ENCODE measurements at places on chromosomes 13 and 19.
A peak's percentile ranks its signal among the peaks of the same experiment; 100 is the strongest.

DNA sequence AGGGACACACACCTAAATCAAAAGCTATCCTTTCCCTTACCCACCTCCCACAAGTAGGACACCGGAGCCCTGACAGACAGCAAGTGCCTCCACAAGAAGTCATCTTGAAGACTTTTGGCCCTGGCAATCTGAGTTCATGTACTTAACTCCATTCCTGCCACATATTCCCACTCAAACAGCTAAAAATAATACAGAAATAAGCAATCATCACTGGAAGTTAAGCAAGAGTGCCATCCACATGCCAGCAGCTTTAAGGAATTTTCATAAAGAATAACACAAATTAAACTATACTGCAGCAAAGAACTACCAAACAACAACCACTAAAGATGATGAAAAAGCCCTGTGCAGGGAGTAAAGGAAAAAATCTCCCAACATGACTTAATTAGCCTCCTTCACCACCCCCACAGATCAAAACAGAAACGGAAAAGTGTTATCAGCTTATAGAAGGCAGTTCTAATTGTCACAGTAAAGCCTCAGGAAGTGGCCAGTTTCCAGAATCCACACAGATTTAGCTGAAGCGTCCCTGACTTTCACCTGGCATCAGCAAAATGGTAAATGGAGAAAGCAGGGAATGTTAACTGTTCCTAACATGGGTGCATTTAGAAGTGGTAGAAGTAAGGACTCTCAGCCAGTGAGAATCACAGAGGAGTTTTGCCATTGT, 343.9 kb downstream of the TBC1D4 start:
- no peak for DNase-seq

DNA sequence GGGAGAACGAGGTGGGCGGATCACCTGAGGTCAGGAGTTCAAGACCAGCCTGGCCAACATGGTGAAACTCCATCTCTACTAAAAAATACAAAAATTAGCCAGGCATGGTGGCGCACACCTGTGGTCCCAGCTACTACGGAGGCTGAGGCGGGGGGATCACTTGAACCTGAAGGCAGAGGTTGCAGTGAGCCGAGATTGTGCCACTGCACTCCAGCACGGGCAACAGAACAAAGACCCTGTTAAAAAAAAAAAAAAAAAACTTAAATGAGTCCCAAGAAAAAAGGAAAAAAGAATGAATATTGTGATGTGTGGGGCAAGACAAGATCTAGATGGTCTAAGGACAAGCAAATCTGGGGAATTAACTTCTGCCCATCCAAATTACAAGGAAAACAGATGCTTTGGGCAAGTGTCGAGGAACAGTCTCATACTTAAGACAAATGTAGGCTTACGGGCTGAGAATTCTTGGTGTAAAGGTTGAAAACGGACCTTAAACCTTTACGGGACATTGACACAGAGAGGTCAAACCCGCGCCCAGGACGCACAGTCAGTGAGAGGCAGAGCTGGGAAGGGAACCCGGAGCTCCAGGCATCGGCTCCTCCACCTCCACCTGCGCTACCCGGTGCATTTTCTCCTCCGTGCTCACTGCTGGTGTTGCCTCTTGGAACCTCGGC, 656 bp upstream of the ZNF324 start:
- DNase-seq, result no peak

DNA sequence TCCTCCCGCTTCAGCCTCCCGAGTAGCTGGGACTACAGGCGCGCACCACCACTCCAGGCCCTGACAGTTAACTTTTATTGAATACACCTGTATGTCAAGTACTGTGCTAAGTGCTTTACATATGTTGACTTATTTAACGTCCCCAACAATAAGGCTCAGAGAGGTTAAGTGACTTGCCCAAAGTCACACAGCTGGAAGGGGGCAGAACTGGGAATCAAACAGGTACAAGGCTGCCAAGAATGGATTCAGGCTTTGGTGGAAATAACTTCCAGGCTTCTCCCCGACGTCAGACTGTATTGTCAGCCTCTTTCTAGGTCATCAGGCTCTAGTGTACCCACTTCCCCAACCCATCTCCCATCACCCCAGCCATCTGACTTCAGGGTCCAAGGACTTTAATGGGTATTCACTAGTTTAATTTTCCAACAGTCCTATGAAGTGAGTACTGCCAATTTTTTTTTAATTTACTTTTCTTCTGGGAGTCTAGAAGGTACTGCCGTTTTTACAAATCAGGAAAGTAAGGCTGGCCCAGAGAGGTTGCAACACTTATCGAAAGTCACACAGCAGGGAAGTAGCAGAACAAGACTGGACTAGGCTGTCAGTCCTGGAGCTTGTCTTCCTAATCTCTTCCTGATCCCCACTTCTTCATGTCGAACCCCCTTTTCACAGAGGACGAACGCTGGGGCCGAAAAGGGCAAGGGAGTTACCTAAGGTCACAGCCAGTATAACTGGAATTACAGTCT, 4.9 kb upstream of the CKM start:
- no peak for DNase-seq

DNA sequence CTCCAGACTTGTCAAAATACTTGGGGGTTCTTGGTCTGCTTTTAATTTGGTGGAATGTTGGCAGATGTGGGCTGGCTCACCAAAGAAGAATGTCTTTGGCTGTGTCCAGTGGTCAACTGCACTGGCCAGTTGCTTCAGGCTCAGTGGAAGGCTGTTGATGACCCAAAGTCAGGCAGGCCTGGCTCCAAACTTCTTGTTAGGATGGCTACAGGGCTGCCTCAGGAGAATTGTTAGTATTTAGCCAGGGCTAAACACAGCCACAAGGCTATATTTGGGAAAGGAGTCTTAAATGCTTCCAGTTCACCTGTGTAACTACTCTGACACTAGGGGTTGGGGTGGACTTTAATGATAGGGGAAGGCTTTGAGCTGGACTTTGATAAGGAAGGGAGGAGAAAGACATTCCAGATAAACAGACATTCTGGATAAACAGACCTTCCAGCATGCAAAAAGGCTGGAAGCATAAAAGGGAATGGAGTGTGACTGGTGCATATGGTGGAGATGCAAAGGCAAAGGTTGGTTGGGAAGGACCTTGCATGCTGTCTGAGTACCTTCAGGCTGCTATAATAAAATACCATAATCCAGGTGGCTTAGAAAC, 116.8 kb downstream of the FOXO1 start:
- no peak for DNase-seq

GRCh38 chr19:30223866-30224688, 148.1 kb upstream of the ZNF536 start:
- DNase-seq, result no peak

DNA sequence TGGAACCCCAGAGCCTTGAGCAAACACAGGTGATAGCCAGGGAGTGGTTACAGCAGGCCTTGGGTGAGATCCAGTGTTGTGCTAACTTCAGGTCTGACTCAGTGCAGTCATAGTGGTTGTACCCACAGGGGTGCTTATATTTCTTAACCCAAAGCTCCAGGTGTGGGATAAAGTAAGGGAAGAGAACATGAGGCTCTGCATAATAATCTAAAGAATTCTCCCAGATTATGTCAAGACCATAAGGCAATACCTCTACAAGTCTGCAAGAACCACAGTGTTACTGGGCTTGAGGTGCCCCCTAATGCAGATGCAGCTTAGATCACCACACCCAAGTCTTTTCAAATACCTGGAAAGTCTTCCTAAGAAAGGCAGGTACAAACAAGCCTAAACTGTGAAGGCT, 485.4 kb downstream of the RFC3 start:
- DNase-seq, result no peak

GRCh38 chr19:8161135-8161646, 11.8 kb upstream of the FBN3 start:
- no peak for DNase-seq

GRCh38 chr13:66397133-66397532, 833.0 kb downstream of the PCDH9 start:
- DNase-seq, result no peak

DNA sequence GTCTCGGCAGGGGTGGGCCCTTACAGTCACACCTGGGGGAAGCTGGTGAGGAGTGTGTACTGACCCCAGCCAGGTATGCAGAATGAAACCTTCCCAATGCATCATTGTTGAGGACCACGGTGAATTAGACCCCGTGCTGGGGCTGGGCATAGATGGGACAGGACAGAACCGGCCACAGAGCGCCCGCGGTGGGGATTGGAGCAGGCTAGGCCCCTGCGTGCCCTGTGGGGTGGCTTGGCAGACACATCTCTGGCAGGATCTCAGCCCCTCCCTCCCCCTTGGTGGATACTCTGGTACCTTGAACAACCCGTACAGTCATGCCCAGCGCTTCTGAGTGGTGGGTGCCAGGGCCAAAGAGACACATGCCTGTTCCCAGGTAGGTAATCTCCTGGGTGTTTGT, 200.6 kb downstream of the TEX29 start:
- DNase-seq, result no peak

DNA sequence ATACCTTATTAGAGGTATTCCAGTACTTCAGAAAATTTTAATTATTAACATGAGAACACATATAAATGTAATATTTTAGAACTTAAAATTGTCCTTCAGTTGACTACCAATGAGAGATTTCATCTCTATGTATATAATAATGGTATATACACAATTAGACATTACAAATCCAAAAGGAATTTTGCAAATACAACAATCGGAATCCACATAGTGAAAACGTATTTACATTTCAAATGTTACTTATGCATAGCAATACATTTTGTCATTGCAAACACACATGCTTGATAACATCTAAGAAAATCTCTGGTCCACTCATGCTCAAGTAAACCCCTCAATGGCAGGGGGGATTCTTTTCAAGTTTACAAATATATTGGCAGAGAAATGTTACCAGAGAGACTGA, 2345.2 kb downstream of the PCDH9 start:
- DNase-seq, result no peak

- no peak for DNase-seq
Measured at GRCh38 chr19:57436417-57436816, 1.3 kb downstream of the ZNF749 start.

DNA sequence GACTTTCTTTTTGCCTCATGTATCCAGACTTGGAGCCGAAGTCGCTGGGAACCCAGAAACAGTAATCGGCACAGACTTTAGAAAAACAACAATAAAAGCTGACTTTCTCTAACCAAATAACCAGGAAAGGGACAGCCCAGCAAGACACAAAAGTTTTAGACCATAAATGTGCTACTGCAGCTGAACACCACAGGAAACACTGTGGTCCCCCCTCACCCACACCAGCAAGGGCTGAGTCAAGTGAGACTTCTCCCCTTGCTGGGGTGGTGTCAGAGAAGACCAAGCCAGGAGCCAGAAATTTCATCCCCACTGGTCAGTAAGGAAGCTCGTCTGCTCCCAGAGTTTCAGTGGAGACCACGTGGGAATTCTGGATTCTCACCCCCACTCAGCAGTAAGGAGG, 70.6 kb downstream of the ESD start:
- no peak for DNase-seq

DNA sequence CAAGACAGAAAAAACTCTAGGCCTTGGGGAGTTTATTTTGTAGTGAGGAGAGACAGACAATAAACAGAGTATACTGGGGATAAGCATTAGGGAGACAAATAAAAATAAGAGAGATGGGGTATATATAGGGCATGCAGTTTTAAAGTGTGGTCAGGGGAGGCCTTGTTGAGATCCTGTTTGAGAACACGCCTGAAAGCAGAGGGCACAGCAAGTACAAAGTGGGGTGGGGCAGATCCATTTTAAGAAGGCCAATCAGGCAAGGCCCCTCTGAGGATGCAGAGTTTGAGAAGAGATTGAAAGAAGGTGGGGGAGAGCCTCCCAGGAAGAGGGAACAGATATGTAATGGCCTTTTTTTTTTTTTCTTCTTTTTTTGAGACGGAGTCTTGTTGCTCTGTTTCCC, 2.1 kb downstream of the PPP2R1A start:
- DNase-seq, result no peak

DNA sequence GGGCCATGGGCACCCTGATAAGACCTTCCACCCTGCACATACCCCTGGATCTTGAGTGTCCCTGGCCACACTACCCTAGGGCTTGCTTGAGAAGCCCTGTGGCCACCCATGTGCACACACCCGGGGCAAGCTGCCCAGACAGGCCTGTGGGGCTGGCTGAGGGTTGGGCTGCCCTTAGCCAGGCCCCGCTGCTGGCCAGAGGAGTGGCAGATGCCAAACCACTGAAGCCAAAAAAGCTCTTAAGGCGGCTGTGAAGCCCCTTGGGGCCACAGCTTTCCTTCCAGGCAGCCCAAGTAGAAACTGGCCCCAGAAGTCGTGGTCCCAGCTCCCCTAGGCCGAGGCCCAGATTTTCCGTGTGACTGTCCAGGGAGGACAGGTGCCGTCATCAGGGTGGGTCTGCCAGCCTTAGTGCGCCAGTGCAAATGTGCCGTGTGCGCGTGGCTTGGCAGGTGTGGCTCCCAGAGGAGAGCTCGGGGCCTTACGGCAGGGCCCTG, 14.8 kb downstream of the CEBPG start:
- DNase-seq, result peak; percentile 55

GRCh38 chr19:12974301-12975220, 5.2 kb downstream of the DAND5 start:
- peak; percentile 37 for DNase-seq

GRCh38 chr13:113902986-113903775, 39.3 kb upstream of the GAS6 start:
- peak; percentile 33 for DNase-seq

- no peak for DNase-seq
Measured at GRCh38 chr19:34193876-34194275, 21.6 kb downstream of the LSM14A start.

- no peak for DNase-seq
Measured at GRCh38 chr13:47291107-47291656, 394.3 kb upstream of the HTR2A start.

- no peak for DNase-seq
Measured at GRCh38 chr13:25295701-25296100, 5.7 kb upstream of the NUP58 start.

DNA sequence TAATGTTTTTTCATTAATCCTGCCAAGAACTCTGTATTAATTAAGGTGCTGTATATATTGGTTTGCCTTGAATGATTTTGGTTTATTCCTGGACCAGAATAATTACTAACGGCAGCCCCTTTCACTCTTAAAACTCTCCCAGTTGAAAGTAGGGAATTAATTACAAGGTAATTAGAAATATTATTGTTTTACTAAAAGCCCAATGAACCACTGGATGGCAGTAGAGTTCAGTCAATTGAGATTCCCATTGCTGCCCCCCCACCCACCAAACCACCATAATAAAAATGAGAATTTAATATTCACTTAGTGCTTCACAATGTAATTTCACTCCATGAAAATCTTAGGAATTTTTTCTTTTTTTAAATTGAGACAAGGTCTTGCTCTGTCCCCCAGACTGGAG, 13.7 kb downstream of the WBP4 start:
- DNase-seq, result no peak

DNA sequence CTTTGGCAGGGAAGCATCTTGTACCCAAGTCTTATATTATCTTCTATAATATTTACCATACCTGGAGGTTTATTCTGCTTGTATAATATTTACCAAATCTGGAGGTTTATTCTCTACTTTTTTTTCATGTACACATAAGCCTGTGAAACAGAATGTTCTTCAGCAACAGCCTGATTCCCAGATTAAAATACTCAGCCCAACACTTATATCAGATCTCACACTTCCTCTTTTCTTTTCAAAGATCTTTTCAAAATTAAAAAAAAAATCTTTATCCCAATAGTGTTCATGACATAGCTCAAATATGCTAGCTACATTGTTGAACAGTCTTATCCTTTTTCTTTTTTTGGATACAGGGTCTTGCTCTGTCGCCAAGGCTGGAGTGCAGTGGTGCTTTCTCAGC, 300.7 kb downstream of the LMO7 start:
- no peak for DNase-seq

Data from femur (tissue), 1 donor.